ENCODE measurements at places on chromosomes 3 and 15. TPM values are rescaled to one million over a fixed set of nuclear protein-coding genes. Genes with fewer than 3 reads are reported as not detected.

- no peak for DNase-seq
These were observed 16.9 kb upstream of the CSPG4 start for GRCh38 chr15:75729326-75730069.

- DNase-seq, result no peak
These were observed 204.2 kb upstream of the TBC1D5 start for GRCh38 chr3:17946619-17947018.

GRCh38 chr3:122217901-122218300 lies 34.4 kb downstream of the CASR start:
- no peak for DNase-seq

- DNase-seq, result peak; percentile 38
These were observed 951 bp downstream of the FOXL2 start for GRCh38 chr3:138945709-138946662.

- DNase-seq, result no peak
These were observed 380.7 kb downstream of the LPP start for GRCh38 chr3:188534633-188535032.

DNA sequence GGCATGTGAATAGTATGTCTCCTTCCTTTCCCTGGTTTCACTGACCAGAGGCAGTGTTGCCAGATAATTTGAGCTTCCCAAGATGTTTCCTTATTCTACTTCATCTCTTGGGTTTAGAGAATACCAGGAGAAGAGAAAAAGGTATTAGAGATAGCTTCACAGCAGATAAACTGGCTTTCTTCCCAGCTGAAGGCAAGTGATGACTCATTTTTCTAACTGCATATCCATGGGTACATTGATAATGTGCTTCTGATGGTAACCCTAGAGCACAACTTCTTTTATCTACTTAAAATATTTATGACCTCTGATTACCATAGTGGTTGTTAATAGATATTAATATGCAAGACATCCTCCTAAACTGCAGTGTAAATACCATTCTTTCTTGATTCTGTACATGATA lies 34.6 kb upstream of the CMTM8 start:
- peak; percentile 24 for DNase-seq

GRCh38 chr3:45442679-45443253 lies 54.4 kb downstream of the LARS2 start:
- DNase-seq, result no peak

- no peak for DNase-seq
These were observed 249.9 kb downstream of the CADPS start for GRCh38 chr3:62625268-62625667.

Gene TIMP4
- not detected for total RNA-seq

Gene KLHL40
- not detected for total RNA-seq

Gene SLC9C1
- not detected for total RNA-seq

Gene TEX9
- 6.3 TPM for total RNA-seq

Gene SMCO1
- total RNA-seq, result not detected

Gene SKOR1
- total RNA-seq, result 0.17 TPM

Gene DVL3
- 74.5 TPM for total RNA-seq

Gene DCLK3
- total RNA-seq, result not detected
